ENCODE measurements at places on chromosomes 3 and 15.
A peak's percentile ranks its signal among the peaks of the same experiment; 100 is the strongest.

DNA sequence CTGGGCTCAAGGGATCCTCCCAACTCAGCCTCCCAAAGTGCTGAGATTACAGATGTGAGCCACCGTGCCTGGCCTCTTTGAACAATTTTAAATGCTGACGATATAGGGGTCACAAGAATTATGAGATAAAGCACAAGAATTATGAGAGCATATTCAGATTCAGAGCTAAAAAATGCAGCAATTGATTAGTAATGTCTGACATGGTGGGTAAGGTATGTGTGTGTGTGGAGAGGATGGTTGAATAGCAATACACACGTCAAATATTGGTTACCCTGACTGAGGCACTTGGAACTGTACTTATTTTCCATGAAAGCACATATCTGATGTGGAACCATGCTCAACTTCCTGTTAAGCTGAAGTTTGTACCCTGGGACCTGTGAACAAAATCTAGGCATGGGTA lies 115.6 kb downstream of the EOMES start:
- peak; percentile 75 for DNase-seq

- no peak for DNase-seq
Observed at GRCh38 chr3:98808071-98808470, 44.9 kb downstream of the ST3GAL6 start.

- DNase-seq: peak; percentile 54
Observed at GRCh38 chr15:69074001-69074842, 59.7 kb downstream of the NOX5 start.

DNA sequence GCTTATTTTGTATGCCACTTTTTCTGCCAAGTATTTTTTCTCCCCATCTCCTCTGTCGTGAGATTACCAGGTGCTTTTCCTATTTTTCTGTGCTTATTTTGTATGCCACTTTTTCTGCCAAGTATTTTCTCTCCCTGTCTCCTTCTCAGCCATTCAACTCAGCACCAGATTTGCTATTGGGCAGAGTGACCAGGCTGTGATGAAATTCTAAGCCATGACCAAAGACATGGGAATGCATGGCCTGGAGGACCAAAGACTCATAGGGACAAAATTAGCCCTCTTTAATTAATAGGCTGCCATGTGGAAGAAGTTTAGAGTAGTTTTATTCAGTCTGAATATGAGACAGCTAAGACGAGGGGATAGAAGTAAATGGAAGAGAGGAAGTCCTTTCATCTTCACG lies 257.4 kb downstream of the SQOR start:
- no peak for DNase-seq

DNA sequence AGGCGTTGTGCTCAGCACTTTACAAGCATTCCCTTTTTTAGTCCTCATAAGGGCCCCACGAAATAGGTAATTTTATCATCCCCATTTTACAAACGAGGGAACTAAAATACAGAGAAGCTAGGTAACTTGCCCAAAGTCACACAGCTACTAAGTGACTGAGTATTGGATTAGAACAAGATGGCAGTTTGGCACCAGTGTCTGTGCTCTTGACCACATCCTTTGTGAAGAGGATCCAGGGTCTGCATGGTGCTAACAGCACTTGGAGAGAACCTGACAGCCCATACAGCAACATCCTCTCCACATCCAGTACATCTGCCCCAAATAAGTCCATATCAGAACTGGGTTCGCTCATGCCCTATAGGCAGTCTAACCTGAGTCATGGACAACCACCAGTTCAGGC lies 21.8 kb upstream of the DAPK2 start:
- no peak for DNase-seq

GRCh38 chr15:68819495-68820294 lies 1.0 kb downstream of the ANP32A start:
- peak; percentile 47 for DNase-seq

- DNase-seq: no peak
Observed at GRCh38 chr3:140599496-140599895, 78.4 kb upstream of the TRIM42 start.

GRCh38 chr3:119812491-119813058 lies 30.7 kb downstream of the NR1I2 start:
- no peak for DNase-seq

DNA sequence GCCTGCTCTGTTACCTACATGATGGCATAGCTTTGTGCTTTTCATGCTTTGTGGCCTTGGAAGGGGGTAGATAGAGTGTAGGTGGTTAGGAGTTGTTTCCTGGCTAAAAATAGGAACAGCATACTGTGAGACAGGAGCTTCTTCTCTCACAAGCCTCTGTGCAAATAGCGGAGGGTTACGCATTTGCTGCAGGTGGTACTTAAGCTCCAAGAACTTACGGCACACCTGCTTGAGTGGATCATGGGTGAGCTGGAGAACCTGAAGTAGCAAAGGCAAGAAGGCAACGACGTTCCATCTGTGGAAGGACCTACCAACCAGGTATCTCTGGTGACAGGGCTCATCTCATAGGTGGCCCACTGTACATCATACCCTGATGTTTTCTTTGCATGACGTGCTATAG lies 66.0 kb downstream of the ST6GAL1 start:
- no peak for DNase-seq

GRCh38 chr3:47512416-47513124 lies 942 bp downstream of the ELP6 start:
- DNase-seq: no peak

DNA sequence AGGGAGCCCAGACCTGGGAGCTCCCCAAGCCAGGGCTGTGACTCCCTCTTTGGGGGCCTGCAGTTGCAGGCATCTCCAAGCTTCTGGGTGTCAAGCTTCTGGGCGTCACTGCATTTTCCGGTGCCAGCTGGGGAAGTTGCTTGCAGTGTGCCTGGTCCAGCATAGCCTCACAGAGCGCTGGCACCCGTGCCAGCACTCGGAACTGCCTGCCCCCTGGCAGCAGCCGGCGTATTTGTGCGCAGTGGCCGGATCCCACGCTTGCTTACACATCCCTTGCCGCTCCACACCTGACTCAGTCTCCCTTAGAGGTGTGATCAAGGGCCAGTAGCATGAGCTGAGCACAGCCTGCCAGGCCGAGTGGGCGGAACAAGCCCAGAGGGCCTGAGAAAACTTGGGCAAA lies 37.0 kb downstream of the COMMD2 start:
- no peak for DNase-seq

- no peak for DNase-seq
Observed at GRCh38 chr15:83206526-83207008, 1.1 kb downstream of the HDGFL3 start.

GRCh38 chr3:179432021-179432420 lies 19.2 kb downstream of the GNB4 start:
- no peak for DNase-seq

DNA sequence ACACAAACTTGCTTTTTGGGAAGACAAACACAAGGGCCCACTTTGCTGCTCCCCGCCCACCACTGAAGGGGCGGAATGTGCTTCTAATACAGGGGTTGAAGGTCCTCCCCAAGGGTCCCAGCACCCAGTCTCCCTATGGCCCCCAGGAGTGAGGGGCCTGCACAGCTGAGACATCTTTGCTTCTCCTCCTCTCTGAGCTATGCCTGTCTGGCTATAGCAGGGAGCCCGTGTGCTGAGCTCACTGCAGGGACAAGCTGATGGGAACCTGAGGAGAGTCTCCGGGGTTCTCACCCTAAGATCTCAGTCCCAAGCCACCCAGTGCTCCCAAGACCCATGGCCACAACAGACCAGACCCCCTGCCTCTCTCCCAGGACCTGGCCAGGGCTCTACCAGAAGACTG lies 61.1 kb upstream of the ACAN start:
- no peak for DNase-seq

- DNase-seq: no peak
Observed at GRCh38 chr15:35058534-35059054, 26.5 kb downstream of the NANOGP8 start.

- no peak for DNase-seq
Observed at GRCh38 chr3:153070511-153070868, 91.5 kb upstream of the RAP2B start.

DNA sequence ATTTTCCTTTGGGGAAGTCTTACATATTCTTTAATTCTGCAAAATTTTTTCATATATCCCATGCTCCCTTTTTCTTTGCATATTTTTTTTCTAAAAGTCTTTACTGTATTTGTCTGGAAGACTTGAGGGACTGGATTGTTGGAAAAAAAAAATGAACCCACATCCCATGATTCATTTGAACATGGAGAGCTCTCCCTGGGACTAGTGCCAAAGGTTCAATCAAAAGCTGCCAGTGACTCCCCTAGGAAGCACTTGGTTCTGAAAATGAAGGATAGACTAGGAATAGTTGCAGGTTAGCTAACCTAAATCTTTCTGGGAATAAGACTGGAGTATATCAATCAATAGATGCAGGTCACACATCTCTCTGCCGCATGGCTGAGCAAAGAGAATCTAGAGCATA lies 16.4 kb upstream of the BNC1 start:
- peak; percentile 42 for DNase-seq

DNA sequence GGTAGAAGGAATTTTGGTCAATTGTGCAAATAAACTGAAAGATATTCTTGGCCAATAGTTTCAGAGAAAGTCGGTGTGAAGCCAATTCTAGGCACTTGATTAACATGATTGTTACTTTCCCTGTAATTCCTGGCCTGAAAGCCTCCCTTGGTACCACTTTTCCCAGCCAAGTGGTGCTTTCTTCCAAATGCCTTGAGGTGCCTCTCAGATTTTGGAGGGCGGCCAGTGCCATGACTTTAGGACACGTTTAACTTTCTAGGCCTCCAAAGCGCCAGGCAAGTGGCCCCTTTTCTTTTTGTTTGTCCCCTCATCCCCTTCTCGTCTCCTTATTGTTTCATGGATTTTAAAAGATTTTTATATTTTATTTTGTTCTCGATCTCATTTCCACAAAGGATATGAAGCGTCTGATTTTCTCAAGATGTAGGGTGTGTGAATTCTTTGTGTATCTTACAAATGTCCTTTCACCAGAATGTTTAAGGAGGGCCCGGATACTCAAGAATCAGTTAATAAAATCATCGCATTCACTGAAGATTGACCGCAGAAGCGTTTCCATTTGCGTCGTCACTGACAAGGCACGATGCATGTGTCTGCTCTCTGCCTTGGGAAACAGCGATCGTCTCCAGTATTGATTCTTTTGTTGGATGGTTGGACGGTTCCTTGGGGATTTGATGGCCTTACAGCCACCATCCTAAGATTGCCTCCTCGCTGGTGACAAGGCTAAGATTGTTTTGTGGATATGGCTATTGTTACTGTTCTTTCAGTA lies 87.8 kb downstream of the ASB7 start:
- no peak for DNase-seq

GRCh38 chr15:65300924-65301441 lies 3.5 kb upstream of the RNU5B-1 start:
- no peak for DNase-seq

GRCh38 chr3:151467069-151467468 lies 6.2 kb upstream of the IGSF10 start:
- DNase-seq: no peak

DNA sequence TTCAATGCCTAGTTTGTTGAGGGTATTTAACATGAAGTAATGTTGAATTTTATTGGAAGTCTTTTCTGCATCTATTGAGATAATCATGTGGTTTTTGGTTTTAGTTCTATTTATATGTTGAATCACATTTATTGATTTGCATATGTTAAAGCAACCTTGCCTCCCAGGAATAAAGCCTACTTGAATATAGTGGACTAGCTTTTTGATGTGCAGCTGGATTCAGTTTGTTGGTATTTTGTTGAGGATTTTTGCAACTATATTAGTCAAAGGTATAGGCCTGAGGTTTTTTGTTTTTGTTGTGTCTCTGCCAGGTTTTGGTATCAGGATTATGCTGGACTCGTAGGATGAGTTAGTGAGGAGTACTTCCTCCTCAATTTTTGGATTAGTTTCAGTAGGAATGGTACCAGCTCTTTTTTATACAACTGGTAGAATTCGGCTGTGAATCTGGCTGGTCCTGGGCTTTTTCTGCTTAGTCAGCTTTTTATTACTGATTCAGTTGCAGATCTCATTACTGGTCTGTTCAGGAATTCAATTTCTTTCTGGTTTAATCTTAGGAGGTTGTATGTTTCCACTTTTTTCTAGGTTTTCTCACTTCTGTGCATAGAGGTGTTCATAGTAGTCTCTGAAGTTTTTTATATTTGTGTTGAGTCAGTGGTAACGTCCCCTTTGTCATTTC lies 209.8 kb upstream of the RBMS3 start:
- DNase-seq: no peak

- no peak for DNase-seq
Observed at GRCh38 chr3:21722301-21722700, 28.7 kb downstream of the ZNF385D start.

GRCh38 chr15:61828008-61828407 lies 232.2 kb downstream of the VPS13C start:
- DNase-seq: no peak

GRCh38 chr3:73055583-73055982 lies 5.9 kb upstream of the EBLN2 start:
- no peak for DNase-seq

- no peak for DNase-seq
Observed at GRCh38 chr3:46695177-46695961, 1.9 kb upstream of the ALS2CL start.

DNA sequence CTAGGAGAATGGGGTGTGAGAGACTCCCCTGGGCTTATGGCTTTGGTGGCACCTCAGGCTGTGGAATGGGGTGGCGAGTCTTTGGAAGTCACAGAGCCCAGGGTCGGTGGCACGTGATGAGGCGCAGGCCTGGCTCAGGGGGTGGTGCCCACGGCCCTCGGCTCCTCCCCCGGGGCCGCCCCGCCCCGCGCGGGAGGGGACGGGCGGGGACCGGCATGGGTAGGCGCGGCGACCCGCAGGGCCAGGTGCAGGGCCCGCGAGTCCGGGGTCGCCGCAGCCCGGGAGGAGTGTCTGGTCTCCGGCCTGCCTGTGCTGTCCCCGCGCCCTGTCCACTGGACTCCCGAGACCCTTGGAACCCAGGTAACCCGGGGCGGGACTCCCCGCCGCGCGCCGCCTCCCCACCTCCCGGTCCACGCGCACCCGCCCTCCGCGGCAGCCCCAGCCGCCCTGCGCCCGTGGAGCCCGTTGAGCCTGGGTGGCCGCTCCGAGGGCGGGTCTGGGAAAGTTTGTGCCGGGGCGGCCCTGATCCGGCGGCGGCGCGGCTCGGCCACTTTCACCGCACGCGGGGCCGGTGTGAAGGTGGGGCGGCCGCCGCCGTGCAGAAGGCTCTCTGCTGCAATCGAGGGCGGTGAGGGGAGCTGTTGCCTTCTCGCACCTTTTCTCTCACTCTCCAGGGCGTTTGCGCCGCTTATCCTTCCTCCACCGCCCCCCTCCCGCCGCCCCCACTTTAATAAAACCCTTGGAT lies at the start of gene PAQR5:
Gene PAQR5, plus strand, starts transcription at position 216 of the 745 bp plus-strand sequence. CDS start 61,169 bp downstream, outside the sequence.
- DNase-seq: no peak

DNA sequence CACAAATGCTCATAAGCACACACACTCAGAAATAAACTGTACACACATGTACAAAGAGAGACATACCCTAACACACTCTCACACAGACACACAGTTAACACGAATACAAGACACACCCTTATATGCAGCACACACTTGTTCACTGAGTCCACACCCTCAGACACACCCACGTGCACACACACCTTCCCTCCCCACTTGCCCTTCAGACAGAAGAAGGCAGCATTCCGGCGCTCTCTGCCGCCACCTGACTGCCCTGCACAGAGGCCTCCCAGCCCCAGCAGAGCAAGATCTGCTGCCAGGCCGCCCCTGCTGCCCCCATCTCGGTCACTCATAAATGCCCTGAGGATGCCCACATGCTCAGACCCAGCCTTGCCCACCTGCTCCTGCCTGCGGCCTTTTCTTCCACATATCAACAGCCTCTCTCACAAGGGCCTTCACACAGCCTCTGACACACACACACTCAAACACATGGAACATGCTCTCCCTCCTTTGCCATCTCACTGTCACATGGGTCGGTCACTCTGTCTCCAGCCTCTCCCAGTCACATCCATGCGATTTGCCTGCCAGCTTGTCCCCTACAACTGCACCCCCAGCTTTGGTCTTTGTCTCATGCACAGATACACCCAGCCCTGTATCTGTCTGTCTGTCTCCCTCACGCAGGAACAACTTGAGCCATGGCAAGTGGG lies 71.1 kb downstream of the EPHB3 start:
- DNase-seq: no peak
